ENCODE measurements at places on chromosomes 12 and 14. TPM values are rescaled to one million over a fixed set of nuclear protein-coding genes. Genes with fewer than 3 reads are reported as not detected.

Gene ARF3
- polyA plus RNA-seq = 65.3 TPM

DNA sequence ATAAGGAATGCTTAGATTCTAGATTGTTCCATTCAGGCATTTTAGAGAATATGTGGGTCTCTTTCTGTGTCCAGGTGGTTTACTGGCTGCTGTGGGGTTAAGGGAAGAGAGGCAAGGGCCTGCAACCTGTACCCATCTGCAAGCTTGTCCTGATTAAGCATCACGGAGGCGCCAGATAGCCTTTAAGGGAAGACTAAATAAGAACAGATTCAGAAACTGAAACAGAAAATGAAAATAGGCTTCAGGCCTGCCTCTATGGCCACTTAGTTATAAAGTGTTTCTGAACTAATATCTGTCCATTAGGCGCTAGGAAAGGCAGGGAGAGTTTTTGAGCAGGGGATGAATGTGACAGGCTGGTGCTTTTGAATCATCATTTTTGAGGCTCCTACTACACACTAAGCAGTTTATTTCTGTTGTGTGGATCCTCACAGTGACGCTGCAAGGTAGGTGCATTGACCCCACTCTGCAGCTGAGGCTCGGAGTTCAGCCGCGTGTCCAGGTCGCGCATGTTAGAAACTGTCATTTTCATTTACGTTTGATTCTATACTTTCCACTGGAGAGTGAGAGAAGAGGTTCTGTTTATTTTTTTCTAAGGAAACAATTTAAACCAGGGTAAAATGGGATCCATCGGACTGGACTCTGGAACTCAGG is 47.4 kb downstream of the SLC6A12 start:
- DNase-seq = no peak

- no peak for DNase-seq
Measured at GRCh38 chr14:29587761-29588470, 339.7 kb downstream of the PRKD1 start.

DNA sequence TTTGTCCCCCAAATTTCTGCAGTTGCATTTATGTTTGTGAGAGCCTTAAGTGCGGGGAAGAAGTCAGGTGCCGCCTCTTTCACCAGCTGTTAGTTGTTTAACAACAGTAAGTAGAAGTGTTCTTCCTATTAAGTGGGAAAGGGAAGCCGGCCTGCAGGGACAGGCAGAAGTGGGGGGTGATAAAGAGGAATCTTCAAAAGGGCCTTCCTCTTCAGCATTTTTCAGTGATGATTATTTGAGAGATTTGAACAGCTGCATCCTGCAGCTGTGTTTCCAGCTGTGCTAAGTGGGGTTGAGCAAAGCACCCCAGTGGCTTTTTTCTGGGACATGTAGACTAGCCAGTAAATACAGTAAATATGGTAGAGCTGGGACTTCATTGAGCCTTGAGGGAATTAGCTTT is 32.1 kb upstream of the SLC38A1 start:
- no peak for DNase-seq

GRCh38 chr14:67547224-67547780 is 14.2 kb downstream of the PLEKHH1 start:
- DNase-seq = no peak

Gene SPTSSA
- 23.7 TPM for polyA plus RNA-seq

DNA sequence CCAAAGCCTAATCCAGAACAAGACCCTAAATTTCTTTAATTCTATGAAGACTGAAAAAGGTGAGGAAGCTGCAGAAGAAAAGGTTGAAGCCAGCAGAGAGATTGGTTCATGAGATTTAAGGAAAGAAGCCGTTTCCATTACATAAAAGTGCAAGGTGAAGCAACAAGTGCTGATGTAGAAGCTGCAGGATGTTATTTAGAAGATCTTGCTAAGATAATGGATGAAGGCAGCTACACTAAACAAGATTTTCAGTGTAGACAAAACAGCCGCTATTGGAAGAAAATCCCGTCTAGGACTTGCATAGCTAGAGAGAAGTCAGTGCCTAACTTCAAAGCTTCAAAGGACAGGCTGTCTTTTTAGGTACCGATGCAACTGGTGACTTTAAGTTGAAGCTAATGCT is 65.4 kb upstream of the AMIGO2 start:
- no peak for DNase-seq

DNA sequence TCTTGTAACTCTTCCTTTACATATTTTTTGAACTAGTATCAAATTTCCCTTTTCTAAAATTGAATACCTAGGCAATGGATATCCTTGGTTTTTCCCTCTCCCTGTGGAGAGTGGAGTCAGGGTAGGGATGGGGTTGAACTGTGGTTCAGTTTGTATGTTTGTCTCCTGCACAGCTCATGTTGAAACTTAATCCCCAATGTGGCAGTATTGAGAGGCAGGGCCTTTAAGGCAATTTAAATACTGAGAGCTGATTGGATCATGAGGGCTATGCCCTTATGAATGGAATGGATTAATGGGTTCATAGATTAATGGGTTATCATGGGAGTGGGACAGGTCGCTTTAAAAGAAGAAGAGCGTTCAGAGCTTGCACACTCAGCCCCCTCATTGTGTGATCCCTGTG is 127.2 kb upstream of the RGS6 start:
- DNase-seq = no peak

GRCh38 chr12:112962561-112962960 is 15.8 kb upstream of the OAS2 start:
- no peak for DNase-seq

GRCh38 chr14:44846232-44846824 is 115.4 kb downstream of the KLHL28 start:
- DNase-seq = no peak

Gene KRT2
- polyA plus RNA-seq = 0.50 TPM

All from aorta (tissue), 5 donors.